ENCODE measurements at places on chromosomes 11 and 22.

DNA sequence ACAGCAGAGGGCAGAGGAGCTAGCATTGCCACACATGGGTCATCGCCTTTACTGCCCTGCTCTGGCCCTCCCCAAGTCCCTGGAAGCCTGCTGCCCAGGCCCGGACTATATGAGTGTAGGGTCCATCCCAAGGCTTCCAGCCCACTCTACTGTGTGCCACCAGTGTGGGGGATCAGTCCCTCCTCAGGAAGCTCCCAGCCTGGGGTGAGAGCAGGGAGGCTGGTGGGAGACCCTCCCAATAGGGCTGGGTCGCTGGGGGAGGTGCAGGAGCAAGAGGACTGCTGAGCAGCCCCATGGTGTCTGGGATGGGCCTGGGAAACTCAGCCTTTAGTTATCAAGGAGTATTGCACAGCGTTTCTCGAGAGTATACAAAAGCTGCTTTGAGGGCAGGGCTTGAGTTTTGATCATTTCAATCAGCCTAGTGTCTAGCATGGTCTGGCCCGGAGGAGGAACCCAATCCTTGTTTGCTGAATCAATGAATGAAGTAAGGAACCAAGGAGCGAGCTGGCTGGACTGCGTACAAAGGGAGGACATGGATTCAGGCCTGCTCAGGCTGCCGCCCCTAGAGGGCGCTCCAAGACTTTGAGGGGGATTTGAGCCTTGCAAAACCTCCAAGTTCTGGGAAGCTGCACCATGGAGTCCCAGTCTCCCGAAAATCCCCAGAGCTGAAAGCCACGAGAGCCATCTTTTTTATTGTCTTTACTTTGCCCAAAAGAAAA lies 89.0 kb upstream of the PARVA start:
- DNase-seq: peak; percentile 75

GRCh38 chr11:15685306-15685705 lies 570.6 kb downstream of the INSC start:
- no peak for DNase-seq

- DNase-seq: peak; percentile 55
Observed at GRCh38 chr22:32882360-32882755, 80.9 kb downstream of the TIMP3 start.

DNA sequence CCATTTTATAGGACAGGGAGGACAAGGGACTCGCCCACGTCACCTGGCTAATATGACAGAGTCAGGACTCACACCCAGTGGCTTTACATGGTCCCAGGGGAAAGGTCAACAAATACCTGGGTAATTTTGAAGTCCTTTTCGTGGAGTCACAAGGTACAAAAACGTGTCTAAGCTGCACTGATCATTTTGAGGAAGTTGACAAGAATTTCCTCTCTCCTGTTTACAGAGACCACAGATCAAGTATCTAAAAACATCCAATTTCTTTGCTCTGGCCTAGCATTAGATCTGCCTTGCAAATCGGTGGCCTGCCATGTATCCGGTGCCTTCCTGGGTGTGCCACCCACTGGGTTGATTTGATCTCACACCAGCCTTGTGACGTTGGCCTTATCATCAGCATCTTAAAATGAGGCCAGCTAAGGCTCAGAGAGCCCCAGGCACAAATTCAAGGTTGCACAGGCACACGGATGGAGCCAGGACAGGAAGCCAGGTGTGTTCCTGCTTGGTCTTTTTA lies 17.6 kb downstream of the GDPD5 start:
- DNase-seq: no peak

DNA sequence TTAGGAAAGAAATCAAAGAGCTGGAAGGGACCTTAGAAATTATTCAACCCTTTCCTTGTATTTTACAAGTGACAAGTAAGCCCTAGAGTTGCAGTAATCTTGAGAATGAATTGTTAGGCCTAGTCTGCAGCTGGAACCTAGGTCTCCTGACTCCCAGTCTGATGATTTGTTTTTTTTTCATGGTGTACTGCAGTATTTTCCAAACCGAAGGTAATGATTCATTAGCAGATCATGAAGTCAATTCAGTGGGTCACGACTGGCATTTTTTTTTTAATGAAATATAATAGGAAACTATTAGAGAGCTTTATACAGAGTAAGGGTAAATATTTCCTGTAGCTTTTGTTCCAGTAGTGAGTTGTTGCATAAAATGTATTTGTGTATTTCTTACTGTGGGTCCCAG lies 42.8 kb downstream of the EXT2 start:
- no peak for DNase-seq

DNA sequence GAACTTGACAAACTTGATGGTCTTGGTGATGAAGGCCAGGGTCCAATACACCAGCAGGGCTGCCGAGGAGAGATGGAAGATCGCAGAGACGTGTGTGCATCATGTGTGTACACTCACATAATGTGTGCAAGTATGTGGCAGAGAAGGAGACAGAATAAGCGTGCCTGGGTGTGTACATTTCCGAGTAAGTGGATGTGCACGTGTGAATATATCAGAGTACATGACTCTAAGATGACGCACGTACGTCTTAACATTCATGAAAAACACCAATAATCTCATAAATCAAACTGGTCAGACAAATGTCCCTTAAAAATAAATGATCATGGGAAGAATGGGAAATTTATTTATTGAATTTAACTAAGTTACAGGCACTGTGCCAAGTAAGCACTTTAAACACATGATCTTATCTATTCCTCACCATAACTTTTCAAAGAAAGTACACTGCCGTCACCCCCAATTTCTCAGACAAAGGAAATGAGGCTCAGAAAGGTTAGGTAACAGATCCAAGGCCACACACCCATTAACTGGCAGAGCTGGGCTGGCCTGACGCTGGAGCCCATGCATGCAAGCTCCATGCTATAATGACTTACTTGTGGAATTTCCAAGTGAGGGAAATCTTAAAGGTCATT lies 13.0 kb downstream of the ABCC8 start:
- no peak for DNase-seq

DNA sequence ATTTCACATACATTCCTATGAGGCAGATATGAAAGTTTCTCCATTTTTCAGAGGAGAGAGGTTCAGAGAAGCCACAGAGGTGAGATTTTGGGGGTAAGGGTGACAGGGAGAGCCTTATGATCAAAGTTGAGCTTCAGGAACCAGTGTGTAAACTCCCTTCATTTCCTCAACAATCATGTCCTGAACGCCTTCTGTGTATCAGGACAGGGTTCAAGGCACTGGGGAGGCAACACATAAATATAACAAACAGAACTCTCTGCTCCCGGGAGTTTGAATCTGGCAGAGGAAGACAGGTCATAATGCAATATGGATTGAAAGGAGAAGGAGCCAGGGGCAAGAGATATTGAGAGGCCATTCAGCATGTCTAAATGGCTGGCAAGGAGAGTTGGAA lies 28.0 kb downstream of the AMOTL1 start:
- no peak for DNase-seq

GRCh38 chr11:62394825-62395538 lies 23.9 kb upstream of the SCGB1A1 start:
- peak; percentile 97 for DNase-seq

DNA sequence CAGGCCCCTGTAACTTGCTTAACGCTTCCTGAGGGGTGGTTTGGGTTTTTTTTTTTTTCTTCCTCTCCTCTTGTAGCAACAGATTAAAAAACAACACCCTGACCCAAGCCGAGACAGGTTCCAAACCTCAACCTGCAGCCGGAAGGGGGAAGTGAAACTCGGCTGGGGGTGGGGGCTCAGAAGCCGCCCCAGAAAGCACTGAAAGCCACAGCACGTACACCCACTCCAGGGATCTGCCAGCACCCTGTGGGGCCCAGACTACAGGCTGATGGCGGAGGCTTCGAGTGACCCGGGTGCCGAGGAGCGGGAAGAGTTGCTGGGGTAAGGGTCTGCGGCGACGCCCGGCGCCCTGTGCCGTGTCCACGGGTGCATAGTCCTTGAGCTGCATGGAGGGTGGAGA lies at the start of gene LSP1:
LSP1 (plus strand) TSS at position 208 of the 400 bp plus-strand sequence; CDS start at position 269, 61 bp downstream.
- no peak for DNase-seq

GRCh38 chr11:129414144-129414872 lies 38.7 kb downstream of the BARX2 start:
- DNase-seq: no peak

Data from NCI-H2171 treated with DMSO at 0.1 percent for 48 hours (cell line).